Left ventricle myocardium inferior (tissue), 1 donor: ENCODE measurements at places on chromosomes 1 and 21. TPM values are rescaled to one million over a fixed set of nuclear protein-coding genes. Genes with fewer than 3 reads are reported as not detected.

DNA sequence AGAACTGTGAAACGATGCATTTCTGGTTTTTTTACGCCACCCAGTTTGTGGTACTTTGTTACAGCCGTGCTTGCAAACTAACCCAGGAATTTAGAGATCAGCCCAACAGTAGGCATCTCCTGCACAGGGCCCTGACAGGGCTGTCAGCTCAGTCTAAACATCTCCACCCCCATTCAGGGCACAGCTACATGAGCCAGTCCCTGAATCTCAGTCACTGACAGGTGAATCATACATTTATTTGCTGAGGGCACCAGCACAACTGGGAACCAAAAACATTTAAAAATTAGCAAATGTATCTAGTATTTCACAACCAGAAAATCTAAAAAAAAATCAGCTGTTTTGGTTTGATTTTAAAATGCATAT is 30.7 kb downstream of the PRDX6 start:
- H3K4me3 ChIP-seq = no peak overlapping the region
- DNase-seq = no peak
- no peaks in the 10 kb centered on the region for H3K27me3 ChIP-seq
- no peaks in the 10 kb centered on the region for H3K4me1 ChIP-seq
- no peaks in the 10 kb centered on the region for H3K36me3 ChIP-seq

GRCh38 chr21:37195610-37196009 is 71.5 kb downstream of the VPS26C start:
- no peaks in the 10 kb centered on the region for H3K27me3 ChIP-seq
- no peak for DNase-seq
- H3K4me1 ChIP-seq = no peaks in the 10 kb centered on the region
- no peak overlapping the region for H3K4me3 ChIP-seq
- H3K27ac ChIP-seq = no peak overlapping the region
- peaks cover 89% of the 10 kb centered on the region for H3K36me3 ChIP-seq

GRCh38 chr1:156623946-156624813 is 5.0 kb downstream of the HAPLN2 start:
- DNase-seq = peak; percentile 60
- peaks cover 35% of the 10 kb centered on the region for H3K4me1 ChIP-seq
- peak overlapping the region; percentile 63 for H3K4me3 ChIP-seq
- peak overlapping the region; percentile 79 for H3K27ac ChIP-seq

- H3K4me3 ChIP-seq = no peak overlapping the region
- no peaks in the 10 kb centered on the region for H3K27me3 ChIP-seq
- DNase-seq = no peak
- H3K27ac ChIP-seq = no peak overlapping the region
- no peaks in the 10 kb centered on the region for H3K36me3 ChIP-seq
- no peaks in the 10 kb centered on the region for H3K4me1 ChIP-seq
Measured at GRCh38 chr1:57404884-57405283, 19.0 kb downstream of the DAB1 start.

DNA sequence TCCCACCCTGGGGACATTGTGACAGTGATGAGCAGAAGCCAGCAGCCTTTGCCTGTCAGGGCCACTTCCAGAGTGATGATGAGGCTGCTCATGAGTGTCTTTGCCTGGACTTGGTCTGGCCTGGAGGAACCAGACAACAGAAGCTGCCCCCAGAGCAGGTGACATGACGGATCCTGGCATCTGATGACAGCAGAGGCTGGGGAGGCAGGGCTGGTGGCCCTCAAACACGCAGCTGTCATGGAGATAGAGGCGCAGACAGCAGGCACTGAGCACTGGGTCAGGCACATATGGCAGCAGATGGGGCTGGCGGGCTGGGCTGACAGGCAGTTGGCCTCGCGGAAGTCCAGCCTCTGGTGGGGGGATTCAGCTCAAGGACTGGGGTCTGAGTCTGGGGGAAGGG is 66.4 kb upstream of the STUM start:
- peaks cover 66% of the 10 kb centered on the region for H3K27me3 ChIP-seq
- H3K4me1 ChIP-seq = no peaks in the 10 kb centered on the region
- H3K36me3 ChIP-seq = no peaks in the 10 kb centered on the region
- no peak for DNase-seq
- H3K27ac ChIP-seq = no peak overlapping the region

- no peak overlapping the region for H3K4me3 ChIP-seq
- no peak overlapping the region for H3K27ac ChIP-seq
- no peaks in the 10 kb centered on the region for H3K36me3 ChIP-seq
- DNase-seq = no peak
Measured at GRCh38 chr1:246279402-246279801, 227.7 kb downstream of the SMYD3 start.

GRCh38 chr1:29267321-29268070 is 31.2 kb downstream of the PTPRU start:
- no peaks in the 10 kb centered on the region for H3K36me3 ChIP-seq
- H3K4me1 ChIP-seq = peaks cover 20% of the 10 kb centered on the region
- H3K27ac ChIP-seq = no peak overlapping the region
- DNase-seq = no peak
- H3K27me3 ChIP-seq = no peaks in the 10 kb centered on the region

GRCh38 chr1:81424061-81424460 is 376.7 kb upstream of the ADGRL2 start:
- no peak overlapping the region for H3K4me3 ChIP-seq
- H3K36me3 ChIP-seq = no peaks in the 10 kb centered on the region
- no peak overlapping the region for H3K27ac ChIP-seq
- no peak for DNase-seq
- no peaks in the 10 kb centered on the region for H3K27me3 ChIP-seq
- H3K4me1 ChIP-seq = peaks cover 9% of the 10 kb centered on the region

- H3K36me3 ChIP-seq = no peaks in the 10 kb centered on the region
- no peak overlapping the region for H3K4me3 ChIP-seq
- no peak for DNase-seq
- H3K27me3 ChIP-seq = no peaks in the 10 kb centered on the region
- H3K27ac ChIP-seq = no peak overlapping the region
- no peaks in the 10 kb centered on the region for H3K4me1 ChIP-seq
Measured at GRCh38 chr1:98181036-98181764, 260.4 kb upstream of the DPYD start.

DNA sequence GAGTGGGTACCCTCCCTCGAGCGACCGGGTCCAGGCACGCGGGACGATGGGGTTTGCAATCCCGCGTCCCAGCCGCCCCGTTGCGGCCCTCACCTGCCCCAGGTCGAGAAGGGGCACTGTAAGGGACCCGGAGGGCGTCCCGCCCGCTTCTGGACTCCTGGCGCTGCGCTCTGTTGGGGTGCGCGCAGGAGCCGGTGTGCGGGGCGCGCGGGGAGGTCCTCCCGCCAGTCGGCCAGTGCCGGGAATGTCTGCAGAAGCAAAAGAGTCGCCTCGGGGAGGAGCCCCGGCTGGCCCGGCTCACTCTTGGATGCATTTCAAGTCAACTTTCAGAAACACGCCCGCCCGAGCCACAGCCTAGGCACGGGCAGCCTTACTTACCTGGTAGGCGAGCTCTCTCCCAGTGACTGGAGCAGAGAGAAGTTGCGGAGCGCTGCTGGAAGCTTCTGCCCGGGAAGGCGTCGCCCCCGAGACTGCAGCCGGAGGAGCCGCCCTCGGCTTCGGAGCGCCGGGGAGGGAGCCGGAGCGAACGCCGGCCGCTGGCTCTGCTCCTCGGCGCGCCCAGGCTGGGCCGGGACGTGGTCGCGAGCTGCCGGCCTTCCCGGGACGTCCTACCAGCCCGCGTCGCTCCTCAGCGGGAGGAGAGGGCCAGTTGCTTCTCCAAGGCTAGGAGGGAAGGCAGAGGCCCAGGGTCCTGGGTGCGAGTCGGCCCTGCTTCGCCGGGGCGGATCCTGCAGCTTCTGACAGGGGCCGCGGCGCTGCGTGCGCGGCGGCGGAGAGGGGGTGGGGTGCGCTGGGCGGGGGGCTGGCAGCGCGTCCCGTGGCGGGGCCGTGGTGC is at the start of gene LMX1A:
Gene LMX1A (minus strand): TSS at position 739 of the 835 bp plus-strand sequence. CDS start 1,156 bp downstream, outside the sequence.
- DNase-seq = no peak
- H3K27me3 ChIP-seq = peaks cover 100% of the 10 kb centered on the region
- no peak within 1 kb of the TSS for H3K27ac ChIP-seq
- H3K36me3 ChIP-seq = no peaks in the 10 kb centered on the region

GRCh38 chr1:20248971-20249612 is 41.6 kb upstream of the VWA5B1 start:
- H3K36me3 ChIP-seq = no peaks in the 10 kb centered on the region
- H3K4me1 ChIP-seq = peaks cover 6% of the 10 kb centered on the region
- H3K4me3 ChIP-seq = no peak overlapping the region
- H3K27me3 ChIP-seq = peaks cover 27% of the 10 kb centered on the region

GRCh38 chr1:173395762-173396161 is 81.4 kb upstream of the PRDX6 start:
- H3K36me3 ChIP-seq = no peaks in the 10 kb centered on the region
- no peak overlapping the region for H3K27ac ChIP-seq
- no peaks in the 10 kb centered on the region for H3K27me3 ChIP-seq
- DNase-seq = no peak

DNA sequence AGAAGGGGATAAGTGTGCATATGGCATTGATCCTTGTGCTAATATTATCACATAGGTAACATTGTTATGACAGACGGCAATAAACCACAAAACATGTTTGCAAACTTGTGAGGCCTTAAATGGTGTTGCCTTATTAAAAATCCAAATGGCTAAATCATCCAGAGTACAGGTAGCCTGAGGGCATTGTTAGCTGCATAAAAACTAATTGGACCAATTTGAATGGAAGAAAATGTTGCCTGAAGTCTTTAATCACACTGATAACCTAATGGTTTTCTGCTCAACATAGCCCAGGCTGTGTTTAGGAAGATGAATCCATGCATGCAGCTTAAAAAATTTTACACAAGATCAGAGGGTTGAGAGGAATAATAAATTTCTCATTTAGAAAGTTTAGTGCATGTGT is 19.4 kb upstream of the LRRC53 start:
- H3K4me3 ChIP-seq = no peak overlapping the region
- DNase-seq = no peak
- H3K27ac ChIP-seq = no peak overlapping the region
- H3K36me3 ChIP-seq = no peaks in the 10 kb centered on the region
- no peaks in the 10 kb centered on the region for H3K27me3 ChIP-seq

DNA sequence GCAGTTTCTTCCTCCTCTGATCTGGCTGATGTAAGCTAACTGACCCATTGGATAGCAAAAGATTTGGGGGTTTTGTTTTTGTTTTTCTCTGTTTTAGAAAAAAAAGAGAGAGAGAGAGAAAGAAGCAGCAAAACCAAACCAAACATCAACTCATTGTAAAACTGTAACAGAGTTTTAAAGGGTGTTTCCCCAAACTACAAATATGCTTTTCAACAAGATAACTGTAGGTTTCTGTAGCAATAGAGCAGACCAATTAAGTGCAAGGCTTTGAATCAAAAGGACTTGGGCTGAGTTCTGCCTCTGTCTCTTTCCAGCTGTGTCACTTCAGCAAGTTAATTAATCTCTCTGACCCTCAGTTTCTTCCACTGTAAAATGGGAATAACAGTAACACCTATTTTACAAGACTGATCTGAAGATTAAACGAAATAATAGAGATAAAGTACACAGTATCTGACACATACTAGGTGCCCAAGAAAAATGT is 44.5 kb downstream of the RRAGC start:
- peaks cover 13% of the 10 kb centered on the region for H3K4me1 ChIP-seq
- no peak for DNase-seq
- H3K36me3 ChIP-seq = no peaks in the 10 kb centered on the region
- no peak overlapping the region for H3K27ac ChIP-seq
- peaks cover 100% of the 10 kb centered on the region for H3K27me3 ChIP-seq

- H3K4me3 ChIP-seq = no peak overlapping the region
- no peaks in the 10 kb centered on the region for H3K36me3 ChIP-seq
- H3K27me3 ChIP-seq = peaks cover 22% of the 10 kb centered on the region
- no peak for DNase-seq
- H3K4me1 ChIP-seq = no peaks in the 10 kb centered on the region
- H3K27ac ChIP-seq = no peak overlapping the region
Measured at GRCh38 chr1:67094191-67094590, 40.2 kb upstream of the SLC35D1 start.

DNA sequence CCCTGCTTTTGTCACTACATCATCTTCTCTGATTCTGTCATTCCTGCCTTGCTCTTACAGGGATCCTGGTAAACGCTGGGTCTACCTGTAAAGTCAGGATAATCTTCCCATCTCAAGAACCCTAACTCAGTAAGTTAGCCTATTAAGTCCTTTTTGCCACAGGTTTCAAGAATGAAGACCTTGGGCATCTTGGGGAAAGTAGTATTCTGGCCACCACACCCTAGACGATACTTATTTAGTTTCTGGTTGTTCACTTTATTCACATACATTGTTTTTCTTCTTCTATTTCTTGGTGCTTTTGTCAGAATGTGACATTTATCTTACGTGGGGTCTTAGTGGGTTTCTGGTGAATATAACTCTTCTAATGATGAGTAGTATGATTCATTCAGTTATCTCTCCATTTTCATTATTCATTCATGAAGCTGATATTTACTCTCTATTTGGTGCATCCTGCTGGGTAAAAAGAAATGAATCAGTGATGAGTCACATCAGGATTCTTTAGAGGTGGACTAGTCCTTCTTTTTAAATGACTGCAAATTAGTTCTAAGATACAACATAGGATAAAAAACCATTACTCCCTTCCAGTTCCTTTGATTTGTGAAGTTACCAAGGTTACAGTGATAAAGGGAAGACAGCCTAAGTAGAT is 514.4 kb upstream of the B3GALT2 start:
- no peak overlapping the region for H3K4me3 ChIP-seq
- no peak for DNase-seq
- H3K36me3 ChIP-seq = no peaks in the 10 kb centered on the region

DNA sequence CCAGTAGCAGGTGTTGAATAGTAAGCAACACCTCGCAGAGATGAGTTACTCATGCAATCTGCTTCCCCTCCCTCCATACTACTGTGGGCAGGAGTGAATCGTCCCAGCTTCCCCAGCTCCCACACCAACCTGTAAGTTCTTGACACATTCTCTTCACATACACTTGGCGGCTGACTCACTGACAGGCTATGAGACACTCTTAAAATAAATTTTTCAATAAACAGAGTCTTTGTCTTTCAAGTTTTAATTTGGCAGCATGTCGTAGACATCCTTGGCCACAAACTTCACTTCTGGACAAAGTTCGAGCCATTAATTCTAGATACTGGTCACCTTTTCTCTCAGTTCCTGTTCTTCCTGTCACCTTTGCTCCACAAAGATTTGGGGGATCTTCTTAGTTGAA is 290.7 kb downstream of the TM2D1 start:
- no peaks in the 10 kb centered on the region for H3K36me3 ChIP-seq
- no peak for DNase-seq
- H3K4me1 ChIP-seq = peaks cover 69% of the 10 kb centered on the region
- no peaks in the 10 kb centered on the region for H3K27me3 ChIP-seq
- H3K27ac ChIP-seq = peak overlapping the region; percentile 86

DNA sequence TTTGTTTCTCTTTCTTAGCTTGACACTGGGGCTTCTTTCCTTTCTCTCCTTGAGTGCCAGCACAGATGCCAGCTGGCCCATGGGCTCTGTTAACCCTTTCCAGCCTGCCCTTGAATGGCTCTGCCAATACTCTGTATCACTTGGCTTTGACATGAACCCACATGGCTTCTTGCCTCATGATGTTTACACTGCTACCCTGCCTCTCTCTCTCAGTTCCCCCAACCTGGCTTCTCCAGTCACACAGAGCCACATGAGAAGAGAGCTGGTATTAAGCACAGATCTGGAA is 262.4 kb downstream of the OMA1 start:
- no peak overlapping the region for H3K27ac ChIP-seq
- no peak overlapping the region for H3K4me3 ChIP-seq
- H3K4me1 ChIP-seq = peaks cover 7% of the 10 kb centered on the region
- DNase-seq = no peak
- H3K27me3 ChIP-seq = peaks cover 58% of the 10 kb centered on the region

Gene KIF26B
- 3.5 TPM for total RNA-seq

Gene GRHL3
- not detected for total RNA-seq

Gene ANKRD65
- 1.7 TPM for total RNA-seq

Gene ESRRG
- total RNA-seq = 58.5 TPM

Gene CHML
- total RNA-seq = 8.2 TPM

Gene KPRP
- total RNA-seq = not detected

Gene HSPA13
- total RNA-seq = 14.6 TPM
